ENCODE measurements at places on chromosomes 5 and 9. TPM values are rescaled to one million over a fixed set of nuclear protein-coding genes. Genes with fewer than 3 reads are reported as not detected.

Gene CKMT2
- 0.20 TPM for total RNA-seq

Gene AGPAT2
- 41.0 TPM for total RNA-seq

- DNase-seq = no peak
These were observed 18.9 kb upstream of the PDZD2 start for GRCh38 chr5:31620026-31620425.

Gene IFNB1
- total RNA-seq = not detected

Gene OR1Q1
- not detected for total RNA-seq

GRCh38 chr5:91018200-91018599, 364.9 kb downstream of the ARRDC3 start:
- DNase-seq = no peak

Gene FAM163B
- not detected for total RNA-seq

Gene FRMPD1
- total RNA-seq = not detected

Gene WNK2
- total RNA-seq = not detected

Gene RAD17
- total RNA-seq = 14.5 TPM

Gene PHYHD1
- total RNA-seq = 0.20 TPM

Gene CDKN2B
- total RNA-seq = 1.4 TPM

DNA sequence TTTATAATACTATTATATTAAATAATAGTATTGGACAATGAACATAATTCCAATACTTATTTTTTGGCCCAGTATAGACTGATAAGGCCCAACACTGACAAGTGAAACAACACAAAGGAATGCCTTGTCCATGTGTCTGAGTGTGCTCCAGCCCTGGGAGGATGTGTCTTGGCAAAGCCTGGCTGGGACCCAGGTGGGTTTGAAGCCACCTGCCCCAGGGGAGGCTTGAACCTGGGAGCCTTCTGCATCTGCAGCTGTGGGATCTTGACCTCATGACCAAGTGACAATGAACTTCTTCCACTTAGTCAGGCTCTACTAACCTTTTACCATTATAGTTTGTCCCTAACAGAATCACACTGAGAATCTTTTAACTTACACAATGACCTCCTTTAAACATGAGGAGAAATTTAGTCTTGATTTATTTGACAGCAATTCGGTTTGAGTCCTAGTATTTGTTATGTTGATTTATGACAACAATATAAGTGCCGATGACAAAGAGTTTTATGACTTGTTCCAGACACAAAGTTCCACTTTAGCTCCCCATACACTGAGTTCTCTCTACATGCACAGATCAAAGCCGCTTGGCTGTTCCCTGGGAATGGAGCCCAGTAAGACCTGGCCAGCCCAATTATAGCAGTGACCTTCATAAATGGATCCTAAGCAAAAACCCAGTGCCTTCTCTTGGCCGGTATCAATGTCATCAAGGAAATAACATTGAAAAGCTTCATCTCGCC, 294.5 kb downstream of the CTNND2 start:
- DNase-seq = no peak

DNA sequence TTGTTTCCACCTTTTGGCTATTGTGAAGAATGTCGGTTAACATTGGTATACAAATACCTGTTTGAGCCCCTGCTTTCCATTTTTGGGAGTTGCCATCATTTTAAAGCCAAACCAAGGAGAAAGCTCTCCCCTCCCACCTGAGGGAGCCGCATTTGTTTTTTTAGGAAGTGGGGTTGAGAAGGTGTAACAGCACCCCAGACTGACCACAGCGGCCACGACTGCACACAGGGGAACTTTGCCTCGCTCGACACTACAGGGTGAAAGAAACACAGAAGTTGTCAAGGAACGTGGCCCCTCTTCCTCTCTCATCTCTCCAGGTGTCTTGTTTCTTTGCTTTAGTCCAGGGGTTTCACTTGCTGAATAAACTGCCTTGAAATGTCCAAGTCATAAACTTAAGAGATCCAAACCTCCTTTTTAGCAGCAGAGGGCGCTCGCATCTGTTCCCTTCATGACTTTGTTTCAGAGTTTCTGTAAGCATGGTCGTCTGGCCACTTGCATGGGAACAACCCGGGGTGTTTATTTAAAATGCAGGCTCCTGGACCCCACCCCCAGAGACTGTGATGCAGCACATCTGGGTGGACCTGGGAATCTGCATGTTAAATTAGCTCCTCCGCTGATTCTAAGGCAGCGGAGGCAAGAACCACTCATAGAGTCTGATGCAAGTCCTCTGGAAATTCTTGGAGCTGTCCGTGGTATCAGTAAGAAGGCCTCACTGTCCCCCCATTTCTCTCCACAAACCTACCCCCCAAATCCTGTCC, 2.1 kb upstream of the TTLL11 start:
- peak; percentile 75 for DNase-seq

GRCh38 chr9:7315746-7316145, 483.8 kb downstream of the DMAC1 start:
- no peak for DNase-seq

DNA sequence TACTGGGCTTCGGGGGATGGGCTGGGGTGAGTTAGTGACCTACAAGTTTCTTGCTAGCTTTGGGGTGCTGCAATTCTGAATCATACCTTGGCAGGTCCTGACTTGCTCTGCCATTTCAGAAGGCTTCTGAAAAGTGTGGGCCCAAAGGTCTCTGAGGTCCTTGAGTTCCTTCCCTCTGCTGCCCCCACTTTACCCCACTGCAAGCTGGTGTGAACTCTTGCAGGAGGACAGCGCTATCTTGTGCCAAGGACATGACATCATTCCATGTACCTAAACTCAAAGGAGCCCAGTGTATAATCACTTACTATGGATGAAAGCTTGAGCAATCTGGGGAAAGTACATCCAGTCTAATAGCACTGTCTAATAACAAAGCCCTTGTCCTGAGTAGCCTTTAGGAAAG, 157.4 kb downstream of the RMI1 start:
- DNase-seq = no peak

DNA sequence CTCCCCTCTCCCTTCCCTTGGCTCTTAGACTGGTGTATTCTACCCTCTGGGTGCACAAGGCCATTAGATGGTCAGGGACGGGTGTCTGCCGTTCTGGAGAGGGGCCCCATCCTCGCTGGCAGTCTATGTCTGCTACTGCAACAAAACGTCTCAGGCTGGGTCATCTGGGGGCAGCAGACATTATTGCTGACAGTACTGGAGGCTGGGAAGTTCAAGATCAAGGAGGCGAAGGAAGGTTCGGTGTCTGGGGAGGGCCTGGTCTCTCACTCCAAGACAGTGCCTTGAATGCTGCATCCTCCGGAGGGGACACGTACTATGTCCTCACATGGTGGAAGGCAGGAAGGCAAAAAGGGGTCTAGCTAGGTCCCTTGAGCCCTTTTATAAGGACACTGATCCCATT, 93.4 kb upstream of the COL5A1 start:
- no peak for DNase-seq

Gene PELO
- 23.3 TPM for total RNA-seq

GRCh38 chr9:92325991-92326500, 293 bp downstream of the CENPP start:
- no peak for DNase-seq

DNA sequence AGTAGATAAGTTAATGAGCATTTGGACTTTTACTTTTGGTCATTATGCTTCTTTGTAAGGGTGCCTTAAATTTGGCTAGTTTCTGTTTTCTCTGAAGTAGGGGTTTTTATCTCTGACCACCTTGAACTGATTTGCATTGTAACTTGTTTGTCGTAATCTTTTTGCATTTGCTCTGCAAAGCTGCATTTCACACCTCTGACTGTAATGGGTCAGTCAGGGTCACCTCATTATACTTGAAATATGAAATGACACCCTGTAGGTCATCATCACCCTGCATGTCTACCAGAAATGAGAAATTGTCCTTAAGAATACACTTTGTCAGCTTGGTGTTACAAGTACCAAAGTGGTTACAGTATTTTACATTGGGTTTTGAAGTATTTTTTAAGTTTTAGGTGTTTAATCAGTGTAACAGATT, 74.0 kb downstream of the KCNN2 start:
- no peak for DNase-seq

Gene IFNE
- not detected for total RNA-seq

DNA sequence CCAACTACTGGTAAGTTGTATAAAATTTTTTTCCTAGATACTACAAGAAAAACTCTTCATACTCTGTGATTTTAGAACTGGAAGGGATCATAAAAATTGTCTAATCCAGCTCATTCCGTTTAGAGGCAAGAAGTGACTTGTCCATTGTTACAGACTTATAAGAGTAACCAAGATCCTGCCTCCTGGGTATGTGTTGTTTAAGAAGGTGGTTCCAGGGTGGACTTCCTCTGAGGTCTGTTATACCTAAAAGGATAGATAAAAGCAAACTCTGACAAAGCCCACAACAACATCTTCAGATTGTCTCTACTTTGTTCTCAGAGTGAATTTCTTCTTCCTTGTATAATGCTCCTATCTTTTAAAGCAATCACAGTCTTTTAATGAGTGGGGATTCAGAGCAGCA, 24.2 kb downstream of the TGFBR1 start:
- no peak for DNase-seq

- DNase-seq = peak; percentile 19
These were observed 543 bp downstream of the ST8SIA4 start for GRCh38 chr5:100902440-100903038.

DNA sequence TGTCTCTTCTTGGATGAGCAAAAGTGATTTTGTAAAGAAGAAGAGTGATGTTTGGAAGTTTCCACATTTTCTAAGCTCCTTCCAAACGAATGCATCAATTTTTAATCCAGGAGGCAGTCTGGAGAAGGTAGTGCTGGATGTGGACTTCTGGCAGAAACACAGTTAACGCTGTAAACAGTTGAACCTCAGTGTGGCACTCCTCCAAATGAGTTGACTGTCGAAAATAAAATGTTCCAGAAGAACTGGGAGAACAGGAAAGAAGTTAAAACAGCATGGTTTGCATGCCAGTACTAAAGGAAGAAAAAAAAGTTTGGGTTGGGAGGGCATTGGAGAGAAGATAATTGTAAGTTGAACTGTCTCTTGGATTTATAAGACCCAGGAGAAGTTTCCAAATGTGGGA, 6.5 kb downstream of the ZNF462 start:
- peak; percentile 34 for DNase-seq

DNA sequence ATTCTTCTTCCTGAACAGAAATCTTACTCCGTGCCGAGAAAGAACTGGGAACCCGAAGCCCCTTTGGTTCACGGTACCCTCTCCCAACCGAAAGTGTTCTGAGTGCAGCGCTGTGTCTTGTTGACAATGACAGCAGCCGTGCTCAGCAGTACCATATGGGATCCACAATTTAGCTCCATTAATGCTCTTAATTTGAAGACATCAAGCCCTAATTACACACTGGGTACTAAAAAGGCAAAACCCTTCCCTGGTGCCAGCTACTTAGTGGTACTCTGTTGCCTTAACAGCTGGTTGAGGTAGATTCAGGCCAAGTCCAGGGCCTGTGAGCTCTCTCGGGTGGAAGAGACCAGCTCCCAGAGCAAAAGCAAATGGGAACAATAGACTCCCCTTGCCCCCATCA, 24.5 kb downstream of the DDX31 start:
- DNase-seq = no peak

GRCh38 chr9:116646661-116647514, 40.2 kb upstream of the TRIM32 start:
- DNase-seq = peak; percentile 49

All from lung microvascular endothelial cell (primary cell).